Neural progenitor cell (in vitro differentiated cells): ENCODE measurements at places on chromosomes 6 and 20. TPM values are rescaled to one million over a fixed set of nuclear protein-coding genes. Genes with fewer than 3 reads are reported as not detected.

GRCh38 chr6:7895125-7895423, 15.5 kb downstream of the TXNDC5 start:
- no peak for DNase-seq

PKHD1 gene
- 0.03 and 0.04 TPM in 2 replicates for total RNA-seq

DNA sequence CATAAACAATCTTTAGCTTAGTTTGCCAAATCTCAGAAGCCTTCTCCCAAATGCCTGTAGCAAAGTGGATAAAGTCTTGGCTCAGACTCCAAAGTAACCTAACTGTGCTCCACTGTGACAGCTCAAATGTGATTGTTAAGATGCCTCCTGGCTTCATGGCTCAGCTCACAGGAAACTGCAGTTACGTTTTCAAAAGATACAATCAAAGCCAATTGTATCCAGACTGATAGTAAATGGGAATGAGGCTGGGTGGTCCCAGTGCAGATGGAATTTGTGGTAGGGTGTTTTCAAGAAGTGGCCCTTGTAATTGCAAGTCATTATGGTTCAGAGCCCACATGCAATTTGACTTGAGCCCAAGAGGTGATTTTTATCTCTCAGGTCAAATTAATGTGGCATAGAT, 151.2 kb upstream of the TAB2 start:
- DNase-seq: peak; percentile 43

GRCh38 chr20:9261781-9262180, 192.9 kb downstream of the PLCB4 start:
- no peak for DNase-seq

GRCh38 chr20:51014797-51015722, 7.8 kb downstream of the KCNG1 start:
- DNase-seq: peak; percentile 85

C20orf202 gene
- total RNA-seq: not detected in 2 replicates

DNA sequence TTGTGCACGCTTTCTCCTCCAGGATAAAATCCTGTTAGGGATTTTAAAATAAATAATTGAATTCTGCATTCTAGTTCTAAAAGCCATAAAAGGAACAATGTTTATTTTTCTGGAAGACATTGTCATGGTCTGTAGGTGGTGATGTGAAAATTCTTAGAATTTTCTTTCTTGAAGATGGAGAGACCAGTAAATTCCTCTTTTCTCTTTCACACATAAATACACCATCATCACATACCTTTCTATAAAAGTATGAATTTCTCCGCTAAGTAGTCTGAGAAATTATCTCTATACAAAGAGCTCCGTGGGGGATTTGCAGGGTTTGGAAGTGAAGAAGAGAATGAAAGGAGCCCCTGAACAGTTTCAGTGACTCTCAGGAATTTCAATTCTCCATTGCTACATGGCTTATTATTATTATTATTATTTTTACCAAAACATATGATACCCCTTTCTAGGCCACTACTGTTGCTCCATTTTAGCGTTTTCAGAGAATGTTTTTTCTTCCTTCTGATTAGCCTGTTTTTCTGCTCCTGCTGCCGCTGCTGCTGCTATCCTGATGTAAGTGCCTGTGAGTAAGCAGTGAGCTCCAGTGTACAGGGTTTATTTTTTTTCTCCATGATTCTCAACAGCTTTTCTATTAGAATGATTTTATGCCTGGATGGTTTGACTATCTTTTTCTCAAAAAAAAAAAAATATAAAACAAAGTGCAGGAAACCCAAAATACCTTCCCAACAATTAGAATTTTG, 145.8 kb downstream of the SAMD5 start:
- no peak for DNase-seq

PDE7B gene
- 0.04 and 0.12 TPM in 2 replicates for total RNA-seq

KHDC1L gene
- 1.9 and 2.1 TPM in 2 replicates for total RNA-seq

GRCh38 chr6:49866485-49866943, at the start of gene CRISP1:
Gene CRISP1, minus strand, starts transcription at chr6:49866535. Its CDS starts 9,135 bp downstream, at chr6:49857400.
- DNase-seq: no peak

DNA sequence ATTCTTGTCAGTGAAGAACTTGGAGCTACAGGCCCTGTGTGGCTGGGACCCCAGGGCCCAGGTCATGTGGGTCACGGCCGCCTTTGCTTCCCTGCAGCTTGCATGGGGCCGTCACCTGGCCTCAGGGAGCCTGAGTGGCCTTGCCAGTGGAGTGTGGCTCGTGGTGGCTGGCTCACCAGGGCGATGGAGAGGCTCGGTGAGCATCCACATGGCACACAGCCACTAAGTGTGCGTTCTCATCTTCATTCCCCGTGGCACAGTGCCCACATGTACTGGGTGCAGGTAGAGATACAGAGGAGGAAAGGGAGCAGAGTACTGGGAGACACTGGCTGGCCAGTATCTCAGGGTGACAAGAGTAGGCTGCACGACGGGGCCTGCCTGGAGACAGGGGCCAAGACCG, 21.5 kb downstream of the MANBAL start:
- no peak for DNase-seq
